ENCODE measurements at places on chromosomes 5 and 9.
A peak's percentile ranks its signal among the peaks of the same experiment; 100 is the strongest.

DNA sequence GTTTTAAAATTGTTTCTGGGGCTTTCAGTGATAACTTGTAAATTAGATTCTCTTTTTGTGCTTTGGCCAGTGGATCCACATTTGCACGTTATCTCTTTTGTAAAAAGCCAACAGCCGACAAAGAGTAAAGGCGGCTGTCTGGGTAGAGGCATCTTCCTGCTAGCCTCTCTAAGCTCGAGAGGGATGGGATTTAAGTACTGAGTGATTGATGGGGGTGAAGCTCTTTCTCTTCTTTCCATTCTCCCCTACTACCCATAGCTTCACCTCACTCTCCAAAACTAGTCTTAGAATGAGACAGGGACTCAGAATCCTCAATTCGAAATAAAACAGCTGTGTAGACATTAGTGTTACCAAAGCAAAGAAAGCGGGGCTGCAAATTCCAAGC is 3.4 kb downstream of the PBX3 start:
- no peak for DNase-seq

GRCh38 chr9:101388507-101388993 is 3.7 kb upstream of the BAAT start:
- no peak for DNase-seq

- DNase-seq, result no peak
Measured at GRCh38 chr5:158422653-158423515, 563.9 kb upstream of the CLINT1 start.

DNA sequence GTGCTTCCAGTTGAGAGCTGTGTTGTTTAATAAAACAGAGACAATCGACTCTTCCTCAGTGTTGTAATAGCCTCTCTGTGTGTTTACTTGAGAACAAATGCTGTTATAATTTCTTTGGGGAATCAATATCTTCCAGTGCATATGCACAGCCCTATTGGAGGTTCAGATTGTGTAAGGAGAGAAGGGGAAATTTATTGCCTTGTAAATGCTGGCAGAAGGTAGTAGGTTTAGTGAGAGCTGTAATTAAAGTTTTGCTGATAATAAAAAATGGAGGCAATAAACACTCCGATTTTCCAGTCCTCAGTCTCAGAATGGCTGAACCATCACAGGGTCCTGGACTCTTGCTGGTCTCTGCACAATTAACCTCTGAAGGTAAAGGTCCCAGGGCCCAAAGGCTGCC is 128.3 kb downstream of the C5orf15 start:
- no peak for DNase-seq

GRCh38 chr9:561427-561826 is 280.1 kb upstream of the DMRT1 start:
- no peak for DNase-seq

DNA sequence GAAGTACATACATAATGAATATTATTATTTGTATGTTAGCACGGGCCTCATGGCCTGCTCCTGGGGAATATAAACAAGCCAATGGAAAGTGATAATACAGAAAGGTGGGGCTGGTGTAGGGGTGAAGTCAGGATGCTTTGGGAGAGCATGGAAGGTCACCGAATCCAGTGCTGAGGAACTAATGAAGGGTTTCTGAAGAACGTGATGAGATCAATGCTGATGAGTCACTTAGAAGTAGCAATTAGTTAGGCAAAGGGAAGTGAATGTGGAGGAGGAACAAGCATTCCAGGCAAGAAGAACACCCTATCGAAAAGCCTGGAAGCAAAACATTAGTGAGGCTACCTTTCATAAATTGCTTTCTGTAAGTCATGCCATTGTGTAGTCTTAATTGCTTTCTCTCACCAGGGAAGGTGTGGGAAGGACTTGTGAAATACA is 2.1 kb downstream of the ANXA1 start:
- no peak for DNase-seq

- DNase-seq, result no peak
Measured at GRCh38 chr9:136083558-136084062, 11.5 kb downstream of the NACC2 start.

- no peak for DNase-seq
Measured at GRCh38 chr9:130112538-130113151, 58.9 kb downstream of the GPR107 start.

DNA sequence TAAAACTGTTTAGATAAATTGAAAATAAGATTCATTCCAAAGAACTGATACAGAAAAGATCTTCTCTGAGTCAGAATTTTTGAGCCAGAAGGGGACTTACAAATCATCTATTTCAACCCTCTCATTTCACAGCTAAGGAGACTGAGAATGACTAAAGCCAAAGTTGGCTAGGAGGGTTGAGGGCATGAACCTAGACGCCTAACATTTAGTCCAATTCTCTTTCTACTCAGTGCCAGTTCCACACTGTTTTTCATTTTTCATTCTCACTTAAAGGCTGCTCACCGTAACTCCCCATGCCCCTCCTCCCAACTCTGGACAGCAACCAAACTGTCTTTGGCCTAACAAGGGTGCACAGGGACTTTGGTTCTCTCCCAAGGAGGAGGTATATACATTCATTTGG is 364.0 kb downstream of the NDUFS4 start:
- DNase-seq, result no peak

DNA sequence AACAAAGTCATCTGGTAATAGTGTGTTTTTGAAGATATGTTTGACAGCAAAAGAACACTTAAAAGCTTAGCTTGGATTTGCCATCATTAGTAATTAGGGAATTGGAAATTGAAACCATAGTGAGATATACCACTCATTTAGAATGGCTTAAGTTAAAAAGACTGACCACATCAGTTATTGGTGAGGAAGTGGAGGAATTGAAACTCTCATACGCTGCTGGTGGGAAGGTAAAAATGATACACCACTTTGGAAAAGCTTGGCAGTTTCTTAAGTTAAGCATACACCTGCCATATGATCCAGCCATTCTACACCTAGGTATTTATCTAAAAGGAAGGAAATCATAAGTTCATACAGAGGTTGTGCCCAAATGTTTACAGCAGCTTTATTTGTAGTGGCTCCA is 213.2 kb downstream of the TRIO start:
- DNase-seq, result no peak

DNA sequence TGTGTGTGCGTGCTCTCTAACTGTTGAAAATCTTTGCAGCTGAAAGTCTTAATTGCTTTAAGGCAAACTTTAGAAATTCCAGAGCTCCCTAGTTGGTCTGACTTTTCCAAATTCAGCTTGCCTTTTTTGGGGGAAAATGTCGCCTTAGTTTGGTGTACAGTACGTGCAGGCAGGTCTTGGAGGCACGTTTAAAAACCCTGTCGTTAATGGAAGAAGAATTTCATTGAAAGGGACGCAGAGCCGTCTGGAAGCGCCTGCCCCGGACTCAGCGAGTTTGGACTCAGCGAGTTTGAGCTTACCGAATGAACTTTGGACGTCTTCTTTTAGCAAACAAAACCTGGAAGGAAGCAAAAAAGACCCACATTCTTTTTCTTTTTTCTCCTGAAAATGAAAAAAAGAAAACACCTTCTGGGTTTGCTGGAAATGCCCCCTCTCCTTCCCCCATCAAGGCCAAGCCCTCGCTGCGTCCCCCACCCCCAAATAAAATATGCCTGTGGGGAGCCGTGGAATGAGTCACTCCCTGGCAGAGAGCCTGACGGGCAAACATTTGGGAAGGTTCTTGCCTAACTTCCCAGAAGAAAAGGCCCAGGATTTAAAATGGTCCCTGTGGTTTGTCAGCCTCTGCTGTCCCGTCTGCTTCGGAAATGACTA is 1.5 kb downstream of the NEK6 start:
- no peak for DNase-seq

- no peak for DNase-seq
Measured at GRCh38 chr5:181084621-181085195, 44.6 kb downstream of the BTNL9 start.

GRCh38 chr5:134934202-134934601 is 29.3 kb downstream of the PCBD2 start:
- no peak for DNase-seq

GRCh38 chr9:4781408-4781807 is 11.3 kb upstream of the RCL1 start:
- DNase-seq, result no peak

DNA sequence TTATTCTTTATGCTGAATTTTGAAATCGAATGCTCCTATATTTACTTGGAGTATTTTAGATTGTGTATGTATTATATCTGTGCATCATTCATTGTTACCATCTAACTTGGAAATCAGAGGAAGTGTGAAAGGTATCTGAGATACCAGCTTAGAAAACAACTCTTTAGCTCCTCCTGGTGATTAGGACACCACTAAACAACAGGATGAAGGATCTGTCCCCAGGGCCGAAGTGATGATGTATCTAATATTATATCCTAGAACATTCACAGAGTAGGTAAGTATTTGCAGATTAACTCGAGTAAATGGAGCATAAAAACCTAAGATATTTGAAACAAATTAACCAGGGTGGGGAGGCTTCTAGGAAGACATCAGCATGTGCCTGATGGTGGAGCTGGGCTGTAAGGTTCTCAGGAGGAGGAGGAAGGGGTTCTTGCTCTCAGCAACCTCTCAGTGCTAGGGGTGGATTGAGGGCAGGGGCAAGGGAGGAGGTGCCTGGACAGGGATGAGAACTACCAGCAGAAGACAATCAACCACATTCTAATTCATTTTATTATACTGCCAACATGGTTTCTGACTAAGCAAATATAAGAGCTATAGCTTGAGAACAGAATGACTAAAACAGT is 2.6 kb upstream of the NFIL3 start:
- DNase-seq, result no peak

- DNase-seq, result no peak
Measured at GRCh38 chr5:176342766-176343458, 18.7 kb downstream of the KIAA1191 start.

DNA sequence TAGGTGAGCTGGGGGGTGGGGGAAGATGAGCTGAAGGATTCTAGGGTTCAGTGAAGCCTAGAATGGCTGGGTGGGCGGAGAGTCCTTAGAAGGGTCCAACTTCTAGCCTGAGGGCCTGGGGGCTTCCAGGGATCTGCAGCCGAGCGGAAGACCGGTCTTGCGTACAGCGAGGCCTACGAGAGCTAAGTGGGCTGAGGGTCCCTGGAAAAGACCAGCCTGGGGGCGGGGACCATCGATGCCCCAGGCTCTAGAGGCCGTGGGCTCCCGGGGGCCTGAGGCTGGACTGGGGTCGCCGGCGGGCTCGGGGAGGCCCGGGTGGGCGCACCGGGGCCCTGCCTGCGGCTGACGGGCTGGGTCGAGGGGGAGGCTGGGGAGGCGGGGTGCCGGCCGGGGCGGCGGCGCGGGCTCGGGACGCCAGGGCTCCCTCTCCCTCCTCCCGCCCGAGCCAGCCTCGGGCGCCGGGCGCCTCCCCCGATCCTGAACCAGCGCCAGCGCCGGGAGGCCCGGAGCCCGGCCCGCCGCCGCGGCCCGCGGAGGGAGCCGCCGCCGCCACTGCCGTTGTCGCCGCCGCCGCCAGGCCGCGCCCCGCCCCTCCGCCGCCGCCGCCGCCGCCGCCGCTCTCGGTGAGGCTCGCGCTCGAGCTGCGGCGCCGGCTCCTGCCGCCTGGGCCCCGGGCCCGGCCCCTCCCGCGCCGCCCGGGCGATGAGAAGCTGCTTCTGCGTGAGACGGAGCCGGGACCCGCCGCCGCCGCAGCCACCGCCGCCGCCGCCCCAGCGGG is at the start of gene MVB12B:
MVB12B (plus strand) TSS at position 602 of the 778 bp plus-strand sequence; CDS start at position 703, 101 bp downstream.
- DNase-seq, result no peak

DNA sequence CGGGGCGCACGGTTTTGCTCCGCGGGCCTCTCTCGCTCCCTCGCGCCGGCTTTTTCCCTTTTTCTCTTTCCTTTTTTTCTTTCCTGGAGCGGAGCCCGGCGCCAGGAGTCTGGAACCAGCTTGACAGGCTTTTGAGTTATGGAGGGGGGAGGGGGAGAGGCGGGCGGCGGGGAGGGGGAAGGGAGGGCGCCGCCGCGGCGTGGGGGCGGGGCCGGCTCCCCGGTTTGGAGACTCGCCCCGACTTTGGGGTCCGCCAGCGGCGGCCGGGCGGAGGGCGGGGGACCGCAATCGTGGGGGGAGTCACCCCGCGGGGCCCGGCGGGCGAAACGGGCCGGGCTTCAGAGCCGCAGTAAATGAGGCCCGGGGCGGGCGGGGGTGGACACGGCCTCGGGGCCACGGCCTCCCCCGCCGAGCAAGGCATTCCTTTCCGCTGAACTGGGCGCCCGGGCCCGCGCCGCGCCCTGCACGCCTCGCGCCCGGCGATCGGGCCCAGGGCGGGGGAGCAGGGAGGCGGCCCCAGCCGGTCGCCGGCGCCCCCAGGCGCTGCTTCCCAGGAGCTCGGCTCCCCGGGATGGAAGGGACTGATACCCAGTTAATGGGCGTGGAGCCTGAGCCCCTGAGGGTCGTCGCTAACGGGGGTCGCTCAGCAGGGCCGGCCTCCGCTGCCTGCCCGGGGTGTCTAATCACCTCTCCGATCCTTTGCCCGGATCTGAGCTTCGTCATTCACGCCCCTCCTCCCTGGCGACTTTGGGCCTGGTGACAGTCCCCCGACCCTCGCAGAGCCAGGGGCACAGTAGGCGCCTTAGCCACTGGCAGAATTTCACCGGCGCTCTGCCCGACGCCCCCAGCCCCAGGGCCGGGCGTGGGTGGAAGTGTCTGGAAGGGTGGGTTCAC is 138.1 kb downstream of the C9orf50 start:
- DNase-seq, result no peak

DNA sequence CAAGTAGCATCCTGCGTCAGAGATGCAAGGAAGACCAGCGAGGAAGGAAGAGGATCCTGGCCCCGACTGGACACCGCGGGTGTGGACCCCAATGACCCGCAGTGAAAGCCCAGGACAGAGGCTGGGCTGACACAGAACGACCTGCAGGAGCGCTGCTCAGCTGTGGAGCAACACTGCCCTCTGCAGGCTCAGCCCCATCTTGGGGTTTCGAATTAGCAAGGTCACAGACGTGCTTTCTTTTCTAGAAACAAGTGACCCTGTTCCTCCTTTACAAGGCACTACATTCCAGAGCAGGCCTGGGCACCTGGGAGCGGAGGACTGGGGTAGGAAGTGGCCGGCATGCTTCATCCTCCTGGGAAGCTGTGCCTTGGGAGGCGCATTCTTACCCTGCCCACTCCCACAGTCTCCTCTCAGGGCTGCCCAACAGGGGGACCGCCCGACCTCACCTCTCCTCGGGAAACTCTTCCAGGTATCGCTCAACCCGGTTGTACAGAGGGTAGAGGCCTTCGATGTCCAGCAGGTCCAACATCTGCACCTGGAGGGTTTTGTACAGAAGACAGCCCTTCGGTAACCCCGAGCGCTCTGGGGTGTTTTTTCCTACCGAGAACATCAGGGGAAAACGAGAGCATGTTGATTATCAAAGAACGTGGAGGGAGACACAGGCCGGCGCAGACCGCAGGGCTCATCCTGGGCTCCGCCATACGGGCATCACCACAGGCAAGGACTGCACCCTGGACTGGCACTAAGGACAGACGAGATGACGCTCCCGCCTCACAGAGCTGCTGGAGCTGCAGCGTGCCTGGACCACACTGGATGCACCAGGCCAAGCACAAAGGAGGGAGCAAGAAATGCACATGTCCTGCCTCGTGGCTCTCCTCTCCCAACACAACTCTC is 35.0 kb downstream of the IPPK start:
- DNase-seq, result peak; percentile 39

- DNase-seq, result peak; percentile 0
Measured at GRCh38 chr5:69368458-69369339, 621 bp downstream of the AK6 start.

Data from AG04450 (cell line).